AG08395 (cell line): ENCODE measurements at places on chromosomes 16 and 17.

DNA sequence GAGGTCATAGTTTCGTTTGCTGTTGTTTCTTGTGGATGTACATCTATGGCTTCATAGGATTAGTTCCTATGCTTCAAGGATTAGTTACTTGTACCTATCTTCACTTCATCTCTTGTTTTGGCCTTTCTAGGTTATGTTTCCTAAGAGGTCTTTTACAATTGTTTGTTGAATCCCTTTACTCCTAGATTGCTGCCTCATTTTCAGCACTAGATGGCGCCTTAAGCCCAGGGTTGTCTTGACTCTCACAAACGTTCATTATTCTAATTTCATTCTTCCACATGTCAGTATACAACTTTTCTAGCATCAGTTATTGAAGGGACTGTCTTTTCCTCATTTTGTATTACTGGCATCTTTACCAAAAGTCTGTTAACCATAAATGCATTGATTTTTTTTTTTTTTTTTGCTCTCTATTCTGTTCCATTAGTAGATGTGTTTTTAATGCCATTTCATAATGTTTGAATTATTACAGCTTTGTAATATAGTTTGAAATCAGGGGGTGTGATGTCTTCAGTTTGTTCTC, 45.0 kb upstream of the NACA2 start:
- peak; percentile 31 for DNase-seq

- no peak for DNase-seq
Observed at GRCh38 chr17:83131401-83132011, 52.1 kb downstream of the METRNL start.

- DNase-seq: no peak
Observed at GRCh38 chr16:73096510-73096909, 48.6 kb upstream of the ZFHX3 start.

- DNase-seq: no peak
Observed at GRCh38 chr16:70689035-70689969, 3.4 kb upstream of the MTSS2 start.

DNA sequence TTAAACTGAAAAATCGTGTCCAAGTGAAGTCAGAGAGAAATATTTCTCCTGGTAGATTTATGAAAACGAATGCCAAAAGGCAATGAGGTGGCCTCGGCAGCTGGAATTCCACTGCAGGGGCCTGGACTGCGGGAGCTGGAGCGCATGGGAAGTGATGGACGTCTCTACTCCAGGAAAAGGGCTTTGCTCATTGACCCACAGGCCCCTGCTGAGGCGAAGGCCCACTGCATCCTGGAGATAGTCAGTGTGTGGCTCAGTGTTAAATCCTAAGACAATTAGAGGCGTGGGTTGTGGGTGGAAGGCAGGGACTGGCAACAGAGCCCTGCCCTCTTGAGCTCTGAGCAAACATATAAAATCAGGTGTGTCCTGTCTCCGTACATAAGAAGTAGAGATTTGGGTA, 191.4 kb downstream of the SLC39A11 start:
- DNase-seq: no peak

GRCh38 chr17:45092911-45093430, 31.9 kb downstream of the NMT1 start:
- DNase-seq: peak; percentile 99

DNA sequence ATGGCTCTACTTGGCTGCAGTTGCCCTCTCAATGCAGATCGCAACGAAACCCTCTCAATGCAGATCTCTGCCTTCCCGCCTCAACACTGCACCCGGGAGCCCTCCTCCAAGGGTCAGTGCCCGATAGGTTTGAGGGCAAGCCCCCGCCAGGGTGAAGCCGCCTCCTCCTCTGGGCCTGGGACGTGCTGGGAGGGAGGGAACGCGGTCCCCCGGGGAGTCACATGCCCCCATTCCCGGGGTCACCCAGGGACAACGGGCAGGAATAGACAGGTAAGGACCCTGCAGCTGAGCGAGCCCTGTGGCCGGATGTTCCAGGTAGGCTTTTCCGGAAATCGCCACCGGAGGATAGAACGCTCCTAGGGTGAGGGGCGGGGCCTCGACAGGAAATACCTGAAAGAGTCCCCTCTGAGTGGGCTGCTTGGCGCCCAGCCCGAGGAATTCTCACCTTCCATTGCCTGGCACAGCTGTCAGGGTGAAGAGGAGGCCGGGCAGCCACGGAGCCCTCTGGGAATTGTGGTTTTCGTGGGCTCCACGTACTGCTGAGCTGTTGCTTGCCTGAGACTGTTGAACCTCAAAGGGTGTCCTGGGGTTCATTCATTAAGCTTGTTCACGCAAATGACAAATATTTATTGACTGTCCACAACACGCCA, 12.8 kb downstream of the ZNF174 start:
- DNase-seq: no peak

- peak; percentile 63 for DNase-seq
Observed at GRCh38 chr16:57795431-57795878, 6.8 kb downstream of the KIFC3 start.

GRCh38 chr17:32795339-32795979, 81.5 kb downstream of the MYO1D start:
- DNase-seq: no peak

- DNase-seq: no peak
Observed at GRCh38 chr16:31455601-31456314, 3.5 kb upstream of the ARMC5 start.

- no peak for DNase-seq
Observed at GRCh38 chr17:61594294-61594825, 3.3 kb upstream of the NACA2 start.

- no peak for DNase-seq
Observed at GRCh38 chr17:76146053-76146851, 5.2 kb upstream of the FOXJ1 start.

DNA sequence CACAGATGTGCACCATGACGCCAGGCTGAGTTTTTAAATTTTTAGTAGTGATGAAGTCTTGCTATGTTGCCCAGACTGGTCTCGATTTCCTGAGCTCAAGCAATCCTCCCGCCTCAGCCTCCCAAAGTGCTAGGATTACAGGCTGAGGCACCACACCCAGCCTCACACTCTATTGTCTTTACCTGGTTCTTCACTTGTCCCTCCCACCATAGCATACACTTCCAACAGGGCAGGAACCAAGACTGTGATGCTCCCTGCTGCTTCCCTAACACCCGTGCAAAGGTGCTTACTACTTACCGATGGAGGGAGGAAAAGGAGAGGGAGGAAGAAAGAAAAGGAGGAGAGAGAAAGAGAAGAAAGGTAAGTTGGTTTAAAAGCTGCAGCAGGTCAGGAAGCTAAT, 41.4 kb upstream of the MEIOC start:
- DNase-seq: no peak

DNA sequence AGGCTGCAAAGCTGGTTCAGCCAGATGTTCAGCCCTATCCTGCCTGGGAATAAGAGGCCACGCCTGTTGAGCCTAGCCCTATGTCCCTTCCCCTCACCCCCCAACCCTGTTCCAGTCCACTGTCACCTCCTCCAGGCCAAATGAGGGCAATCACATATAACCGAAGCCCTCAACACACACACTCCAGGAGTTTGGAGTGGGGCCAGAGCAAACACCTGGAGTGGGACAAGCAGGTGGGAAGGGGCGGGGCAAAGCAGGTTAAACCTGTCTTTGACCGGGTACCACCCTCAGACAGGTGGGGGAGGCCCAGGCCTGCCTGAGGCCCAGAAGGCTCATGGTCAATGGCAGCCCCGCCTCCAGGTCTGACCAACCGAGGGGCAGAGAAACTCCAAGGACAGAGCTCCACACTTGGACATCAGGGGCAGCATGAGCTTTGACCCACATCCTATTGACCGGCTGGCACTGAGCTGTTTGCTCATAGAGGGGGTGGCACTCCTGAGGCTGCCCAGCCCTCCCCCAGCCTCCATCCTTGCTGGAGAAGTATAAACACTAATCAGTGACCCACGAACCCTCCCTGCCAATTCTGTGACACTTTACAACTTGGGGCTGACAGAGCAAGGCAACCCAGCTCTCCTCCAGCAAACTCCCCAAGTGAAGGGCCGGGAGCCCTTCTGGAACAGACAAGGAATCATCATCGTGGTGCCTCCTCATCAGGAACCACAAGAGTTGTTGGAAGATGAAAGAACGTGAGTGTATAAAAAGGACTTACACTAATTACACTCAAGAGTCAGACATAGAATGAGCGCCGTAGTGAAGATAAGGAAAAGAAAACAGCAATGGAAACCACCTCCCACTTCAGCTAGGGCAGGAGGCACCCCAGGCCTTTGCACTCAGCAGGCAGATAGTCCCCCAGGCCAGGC, 1.5 kb downstream of the ESRP2 start:
- no peak for DNase-seq

DNA sequence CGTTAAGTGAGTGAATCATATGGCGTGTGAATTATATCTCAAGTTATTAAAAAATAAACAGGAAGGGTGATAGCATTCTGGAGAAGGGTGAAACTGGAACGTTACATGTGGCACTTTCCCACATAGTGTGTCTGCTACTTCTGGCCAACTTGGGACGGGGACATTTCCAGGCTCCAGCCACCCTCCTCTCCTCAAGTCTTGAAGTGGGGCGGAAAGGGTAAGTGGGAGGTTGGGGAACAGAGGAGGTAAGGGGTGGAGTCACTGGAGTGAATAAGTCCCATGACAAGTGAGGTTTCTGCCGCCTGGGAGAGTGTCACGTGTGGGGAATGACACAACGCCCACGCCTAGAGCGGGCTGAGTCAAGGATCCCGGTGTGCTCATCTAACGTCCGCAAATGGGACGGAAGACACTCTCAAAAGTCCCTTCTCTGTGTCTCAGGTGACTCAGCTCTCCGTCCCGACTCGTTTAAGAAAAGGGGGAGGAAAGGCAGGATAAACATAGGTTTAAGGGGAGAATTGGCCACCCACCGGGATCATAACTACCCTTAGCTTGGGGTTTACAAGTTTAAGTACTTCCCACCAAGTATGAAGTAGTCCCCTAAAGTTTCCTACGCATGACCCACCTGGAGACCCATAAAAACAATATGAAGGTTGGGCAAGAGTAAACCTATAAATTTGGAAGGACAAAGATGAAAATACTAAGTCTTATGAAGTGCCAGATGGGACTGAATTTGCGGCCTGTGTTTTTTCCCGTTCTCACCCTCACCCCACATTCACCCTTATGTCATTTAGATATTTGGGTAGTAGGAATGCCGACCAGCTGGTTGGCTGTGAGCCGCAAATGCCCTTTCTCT, 1.2 kb upstream of the SPAG9 start:
- DNase-seq: peak; percentile 95

DNA sequence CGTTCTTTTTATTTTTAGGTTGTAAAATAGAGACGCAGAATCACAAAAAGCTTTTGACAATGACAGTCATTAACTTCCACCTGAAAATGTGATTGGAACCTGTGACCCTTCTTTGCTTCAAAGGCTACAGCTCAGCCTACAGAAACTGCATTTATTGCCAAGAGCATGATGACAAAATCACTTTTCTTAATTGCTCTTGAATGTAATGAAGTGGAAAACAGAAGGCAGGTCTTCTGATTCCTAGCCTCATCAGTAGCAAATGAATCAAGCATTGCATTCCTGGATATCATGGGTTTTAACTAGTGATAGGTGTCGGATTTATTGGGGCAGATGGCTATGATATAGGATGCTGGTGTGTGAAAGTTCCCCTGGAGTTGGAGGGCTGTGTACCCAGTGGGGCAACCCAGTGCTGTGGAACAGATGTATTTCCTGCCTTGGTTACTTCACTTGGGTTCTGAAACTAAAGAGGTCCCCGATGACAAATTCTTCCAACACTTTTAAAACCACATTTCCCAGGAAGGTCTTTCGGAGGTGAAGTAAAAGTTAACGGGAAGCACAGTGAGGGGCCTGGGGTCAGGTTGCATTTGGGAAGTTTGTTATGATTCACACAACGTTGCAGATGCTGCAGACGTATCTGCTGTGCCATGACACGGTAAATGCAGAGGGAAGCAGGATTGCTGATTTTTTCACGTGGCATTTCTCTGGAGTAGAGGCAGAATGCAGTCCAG, 127.5 kb downstream of the HS3ST3A1 start:
- DNase-seq: no peak

GRCh38 chr16:82190386-82190785, 20.4 kb upstream of the MPHOSPH6 start:
- DNase-seq: no peak

GRCh38 chr17:17231621-17232302, 5.2 kb downstream of the FLCN start:
- DNase-seq: no peak

GRCh38 chr16:90057738-90058173, 19.4 kb downstream of the PRDM7 start:
- peak; percentile 21 for DNase-seq

DNA sequence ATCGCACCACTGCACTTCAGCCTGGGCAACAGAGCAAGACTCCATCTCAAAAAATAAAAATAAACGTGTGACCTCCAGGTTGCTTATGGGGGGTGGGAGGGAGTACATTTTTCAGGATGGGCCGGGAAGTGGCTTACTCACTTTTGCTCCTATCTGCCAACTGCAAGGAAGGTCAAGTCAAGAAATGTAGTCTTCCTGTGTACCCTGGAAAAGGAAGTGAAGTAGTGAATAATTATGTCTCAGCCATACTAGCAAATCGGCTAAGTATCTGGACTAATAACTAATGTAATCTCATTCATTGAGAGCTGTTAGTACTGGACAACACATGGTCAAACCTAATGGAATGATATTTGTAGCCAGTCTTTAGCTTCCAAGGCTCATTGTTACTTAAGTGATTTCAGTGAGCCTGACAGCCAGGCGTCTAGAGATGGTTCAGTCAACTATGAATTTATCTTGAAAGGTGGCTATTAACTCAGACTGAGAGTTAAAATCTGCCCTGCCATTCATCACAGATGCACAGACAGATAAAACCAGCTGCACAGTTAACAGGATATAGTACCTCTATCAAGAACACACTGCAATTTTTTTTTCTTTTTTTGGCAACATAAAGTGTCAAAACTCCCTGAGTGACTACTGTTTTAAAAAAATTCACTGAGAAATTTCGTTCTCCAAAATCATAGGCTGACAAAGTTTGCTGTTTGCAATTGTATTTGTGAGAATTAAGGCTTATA, 3.7 kb upstream of the TACO1 start:
- no peak for DNase-seq

DNA sequence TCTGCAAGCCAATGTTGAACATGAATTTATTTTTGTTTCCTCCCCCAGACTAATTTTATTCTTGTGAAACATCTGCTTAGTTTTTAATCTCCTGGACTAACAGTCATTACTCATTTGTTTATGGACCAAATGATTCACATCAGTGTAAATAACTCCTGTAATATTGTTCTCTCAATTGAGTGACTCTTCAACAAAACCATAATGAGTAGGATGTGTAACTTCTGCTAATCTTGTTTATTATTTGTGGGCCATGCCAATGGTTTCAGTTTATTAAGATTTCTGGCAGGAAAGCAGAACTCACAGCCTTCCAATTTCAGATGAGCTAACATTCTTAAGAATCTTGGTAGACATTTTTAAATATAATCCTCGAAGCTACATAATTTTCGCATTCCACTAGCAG, 1216.3 kb upstream of the GOT2 start:
- DNase-seq: no peak
